ENCODE measurements at places on chromosomes 2 and 18. TPM values are rescaled to one million over a fixed set of nuclear protein-coding genes. Genes with fewer than 3 reads are reported as not detected.

The RAB27B gene
- polyA plus RNA-seq, result 0.30 TPM

The MMADHC gene
- 104 TPM for polyA plus RNA-seq

DNA sequence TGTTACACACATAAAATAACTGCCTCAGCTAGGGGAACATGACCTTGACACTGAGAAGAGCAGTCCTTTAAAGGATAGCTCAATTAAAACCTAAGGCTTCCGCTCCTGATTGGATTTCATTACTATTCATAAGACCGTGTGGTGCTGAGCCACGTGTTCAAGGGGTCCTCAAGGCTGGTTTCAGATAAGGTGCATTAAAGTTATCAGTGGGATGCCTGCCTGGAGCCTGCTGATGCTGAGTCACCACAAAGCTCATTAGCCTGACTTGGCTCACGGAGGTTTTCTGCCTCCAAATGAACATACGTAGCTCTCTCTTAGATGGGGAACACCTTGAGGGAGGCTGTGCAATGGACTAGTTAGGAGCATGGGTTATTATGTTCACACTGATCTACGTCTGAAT, 518.9 kb downstream of the TDRD15 start:
- no peak for DNase-seq

DNA sequence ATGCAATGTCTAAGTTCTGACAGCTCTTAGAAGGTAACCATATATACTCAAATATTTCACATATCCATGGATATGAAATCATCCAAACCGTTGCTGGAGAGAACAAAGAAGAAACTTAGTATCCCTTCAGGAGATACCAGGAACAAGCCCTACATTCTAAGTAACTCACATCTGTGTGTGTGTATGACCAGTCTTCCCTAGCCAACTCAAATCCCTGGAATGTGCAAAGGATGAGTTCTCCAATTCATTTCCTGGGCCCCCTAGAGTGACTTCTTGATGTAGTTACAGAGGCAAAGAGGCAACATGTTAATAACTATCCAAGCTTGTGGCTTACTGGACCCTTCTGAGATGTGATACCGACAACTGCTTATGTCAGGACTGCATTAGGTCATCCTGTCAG, 20.1 kb downstream of the TPGS2 start:
- no peak for DNase-seq

The RAB31 gene
- 20.8 TPM for polyA plus RNA-seq

GRCh38 chr2:138823666-138824065, 43.5 kb upstream of the NXPH2 start:
- no peak for DNase-seq

The SPDYA gene
- polyA plus RNA-seq, result 1.5 TPM

GRCh38 chr2:3472966-3473365, 46.4 kb downstream of the ADI1 start:
- no peak for DNase-seq

DNA sequence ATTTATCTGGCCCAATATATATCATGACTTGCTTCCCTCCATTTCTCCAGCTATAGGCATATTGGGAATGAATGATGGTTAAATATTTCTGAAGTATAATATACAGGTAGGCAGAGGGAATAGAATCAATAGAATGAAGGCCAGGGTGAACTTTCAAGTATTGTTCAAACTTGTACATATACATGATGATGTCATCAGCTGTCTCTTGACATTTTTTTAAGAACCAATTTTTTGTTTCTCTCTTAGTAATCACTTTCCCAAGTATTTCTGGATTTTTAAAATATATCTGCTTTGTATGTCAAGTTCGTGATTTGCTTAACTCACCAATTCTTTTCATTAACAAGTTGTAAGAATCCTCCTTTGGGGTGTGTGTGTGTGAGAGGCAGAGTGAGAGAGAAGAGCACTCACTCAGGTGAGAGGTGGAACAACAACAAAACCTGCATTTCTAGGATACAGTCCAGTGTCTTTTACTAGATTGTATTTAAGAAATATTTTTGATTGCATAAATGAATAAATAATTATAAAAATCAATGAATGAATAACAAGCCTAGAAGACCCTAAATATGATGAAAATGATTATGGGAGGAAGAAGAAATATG, 1239.1 kb downstream of the LRP1B start:
- no peak for DNase-seq

- peak; percentile 58 for DNase-seq
These were observed at the start of gene GBX2 for GRCh38 chr2:236168110-236169080. Gene GBX2 (minus strand): TSS chr2:236168386. CDS start chr2:236167971, 415 bp downstream.

DNA sequence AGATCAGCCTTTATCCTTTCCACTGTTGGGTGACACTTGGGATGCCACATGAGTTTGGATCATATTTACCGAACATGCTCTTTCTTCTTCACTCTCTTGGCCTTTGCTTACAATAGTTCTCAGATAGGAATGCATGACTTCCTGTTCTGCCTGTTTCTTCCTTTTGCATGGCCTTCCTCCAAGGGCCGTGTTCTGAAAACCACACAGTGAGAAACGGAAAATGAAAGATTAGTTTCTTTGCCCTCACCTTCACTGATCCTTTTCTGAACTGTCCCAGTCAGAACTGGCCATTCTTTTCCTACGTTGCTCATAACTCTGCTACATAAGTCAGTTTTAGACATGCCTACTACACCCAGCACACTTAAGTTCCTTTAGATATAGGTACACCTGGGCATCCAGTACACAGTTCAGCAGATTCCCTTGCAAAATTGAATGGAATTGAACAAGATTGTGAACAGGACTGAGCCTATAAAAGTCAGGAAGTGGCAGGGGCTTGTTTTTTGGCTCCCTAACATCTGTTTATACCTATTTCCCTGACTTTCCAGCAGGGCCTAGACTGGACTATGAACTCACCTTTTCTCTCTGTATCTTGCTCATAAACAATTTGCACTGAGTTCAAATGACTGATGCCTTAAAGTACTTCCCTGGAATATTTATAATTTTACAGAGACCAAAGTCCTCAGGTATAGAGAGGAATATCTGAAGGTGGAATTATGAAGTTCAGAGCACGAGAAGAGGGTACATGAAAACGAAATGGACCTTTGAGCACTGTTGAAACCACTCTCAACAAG, 186.4 kb upstream of the ST6GAL2 start:
- no peak for DNase-seq

DNA sequence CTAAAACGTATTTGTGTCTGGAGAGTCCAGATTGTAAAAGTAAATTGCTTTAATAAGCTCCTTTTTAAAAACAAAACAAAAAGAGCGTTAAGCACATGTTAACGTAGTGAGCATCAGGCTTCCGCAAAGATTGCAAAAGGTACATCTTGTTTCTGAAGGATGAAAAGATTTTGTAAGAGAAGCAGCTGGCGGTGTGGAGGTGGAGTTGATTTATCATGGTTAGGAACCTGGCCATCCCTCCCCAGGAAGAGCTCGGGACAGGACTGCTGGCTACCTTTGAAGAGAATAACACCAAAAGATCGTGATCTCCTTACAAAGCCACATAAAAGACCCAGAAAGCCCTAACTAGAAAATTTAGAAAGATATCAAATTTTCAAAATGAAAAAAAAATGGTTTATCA, 132.2 kb downstream of the DNER start:
- no peak for DNase-seq

The FNDC4 gene
- polyA plus RNA-seq, result 8.2 TPM

The SULT1C2 gene
- 0.15 TPM for polyA plus RNA-seq

DNA sequence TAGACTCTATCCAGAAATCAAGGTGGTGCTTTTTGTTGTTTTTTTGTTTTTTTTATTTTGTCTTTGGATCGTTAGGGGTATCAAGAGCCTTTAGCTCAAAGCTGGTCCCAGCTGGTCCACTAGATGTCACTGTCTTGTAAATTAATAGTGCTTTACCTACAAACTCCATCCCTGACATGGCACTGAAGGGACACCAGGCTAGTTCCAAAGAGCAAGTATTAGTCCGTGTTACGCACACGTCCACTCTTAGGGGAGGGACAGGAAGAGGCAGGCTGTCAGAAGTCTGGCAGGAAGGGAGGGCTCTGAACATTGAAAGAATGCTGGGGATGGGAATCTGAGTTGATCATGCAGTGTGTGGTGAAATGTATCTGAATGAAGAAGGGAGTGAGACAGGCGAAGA, 85.9 kb upstream of the CCBE1 start:
- DNase-seq, result no peak

The SDC1 gene
- 6.8 TPM for polyA plus RNA-seq

DNA sequence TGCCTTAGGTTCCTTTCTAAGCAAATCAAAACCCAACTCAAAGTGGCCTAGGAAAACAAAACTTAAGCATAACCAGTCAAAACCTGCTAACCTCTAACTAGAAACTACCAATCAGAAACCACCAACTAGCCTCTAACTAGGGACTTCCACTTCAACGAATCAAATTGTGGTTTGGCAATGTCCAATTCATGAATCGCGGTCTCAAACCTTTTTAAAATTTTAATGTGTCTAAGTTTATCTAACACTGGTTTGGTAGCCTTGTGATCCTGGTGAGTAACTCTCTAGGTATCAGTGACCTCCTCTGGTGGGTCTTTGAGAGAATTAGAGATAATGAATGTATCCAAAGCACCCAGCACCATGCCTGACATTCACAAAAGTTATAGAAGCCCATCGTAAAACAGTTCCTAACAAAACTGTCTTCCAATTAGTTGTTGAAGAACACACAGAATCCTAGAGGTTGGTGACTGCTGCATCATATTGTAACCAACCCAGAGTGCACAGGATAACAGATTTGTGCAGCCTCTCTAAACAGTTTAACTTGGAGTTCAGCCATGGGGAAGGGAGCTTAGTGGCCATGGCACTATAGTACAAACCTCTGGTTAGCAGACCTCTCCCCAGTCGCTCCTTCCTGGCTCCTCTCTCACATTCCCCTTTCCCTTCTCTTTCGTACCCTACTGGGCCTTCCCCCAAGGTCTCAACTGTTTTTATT, 45.2 kb upstream of the B3GNT2 start:
- no peak for DNase-seq

The SLC11A1 gene
- polyA plus RNA-seq, result 1.7 TPM

DNA sequence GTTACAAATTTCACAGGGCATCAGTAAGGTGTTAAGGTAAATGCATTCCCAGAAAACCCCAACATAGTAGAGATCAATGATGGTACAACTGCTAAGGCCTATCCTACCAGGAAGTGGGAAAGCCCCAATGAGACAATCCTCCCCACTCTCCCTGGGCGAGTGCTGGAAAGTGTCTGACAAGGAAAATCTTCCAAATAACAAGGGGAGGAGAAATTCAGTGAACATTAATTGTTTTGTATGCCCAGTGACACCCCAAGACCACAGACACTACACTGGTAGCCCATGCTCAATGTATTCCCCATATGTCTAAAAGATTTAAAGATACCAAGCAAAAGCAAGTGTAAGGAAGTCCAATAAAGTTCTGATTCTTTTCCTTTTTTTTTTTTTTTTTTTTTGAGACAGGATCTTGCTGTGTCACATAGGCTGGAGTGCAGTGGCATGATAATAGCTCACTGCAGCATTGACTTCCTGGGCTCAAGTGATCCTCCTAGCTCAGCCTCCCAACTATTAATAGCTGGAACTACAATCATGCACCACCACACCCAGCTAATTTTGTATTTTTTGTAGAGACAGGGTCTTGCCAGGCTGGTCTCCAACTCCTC, 24.7 kb downstream of the B4GALT6 start:
- DNase-seq, result no peak

GRCh38 chr2:96924775-96925747, 55.2 kb upstream of the SEMA4C start:
- no peak for DNase-seq

GRCh38 chr2:236706288-236706687, 136.7 kb downstream of the ACKR3 start:
- no peak for DNase-seq

- DNase-seq, result peak; percentile 22
These were observed 32.0 kb downstream of the SLC14A1 start for GRCh38 chr18:45755934-45756333.
